ENCODE measurements at places on chromosomes 11 and 22.

DNA sequence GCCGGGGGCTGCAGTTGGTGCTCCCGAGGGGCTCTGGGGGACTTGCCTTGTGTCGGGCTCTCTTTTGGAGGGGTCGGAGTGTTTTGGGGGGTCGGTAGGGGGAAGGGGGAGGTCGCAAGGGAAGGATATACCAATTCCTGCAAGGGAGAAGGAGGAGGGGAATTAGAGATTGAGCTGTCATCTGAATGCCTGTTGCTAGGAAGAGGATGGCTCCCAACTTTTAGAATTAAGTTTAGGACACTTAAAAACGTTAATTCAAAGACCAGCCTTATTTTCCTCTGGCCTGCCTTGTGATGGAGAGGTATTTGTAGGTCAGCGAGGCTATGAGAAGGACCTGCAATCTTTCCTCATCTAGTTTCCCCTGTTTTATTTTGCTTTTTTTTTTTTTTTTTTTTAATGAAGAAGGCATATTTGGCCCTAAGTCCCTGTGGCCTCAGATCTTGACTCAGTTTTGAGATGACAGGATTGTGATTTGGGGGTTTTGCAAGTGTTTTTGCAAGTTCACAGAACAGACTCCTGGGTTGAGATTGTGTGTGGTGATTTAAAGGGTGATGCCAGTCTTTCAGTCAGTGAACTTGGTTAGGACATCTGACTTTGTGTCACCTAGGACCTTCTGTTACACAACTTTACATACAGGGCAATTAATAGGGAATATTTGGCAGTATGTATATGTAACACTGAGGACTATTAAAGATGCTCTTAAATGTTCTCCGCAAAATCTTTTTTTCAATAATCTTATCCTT, 672 bp downstream of the TMEM135 start:
- DNase-seq: no peak

DNA sequence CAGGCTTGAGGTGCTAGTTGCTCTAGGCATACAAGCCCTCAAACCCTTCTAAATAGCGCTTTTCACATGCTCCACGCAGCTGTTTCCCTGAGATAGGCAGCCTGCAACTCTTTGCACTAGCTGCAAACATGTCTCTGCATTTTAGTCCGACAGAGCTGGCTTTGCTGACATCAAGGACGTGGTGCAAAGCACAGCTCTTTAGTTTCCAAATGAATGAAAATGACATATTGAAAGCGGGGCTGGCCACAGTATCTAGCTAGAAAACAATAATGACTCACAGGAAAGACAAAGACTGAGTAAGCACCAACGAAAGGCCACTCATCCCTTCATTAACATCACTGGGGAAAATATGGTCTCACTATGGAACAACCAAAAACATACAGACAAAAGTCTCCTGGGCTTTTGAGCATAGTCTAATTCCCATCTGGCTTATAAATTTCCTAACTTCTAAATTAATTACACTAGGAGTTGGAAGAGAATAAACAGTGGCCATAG, 15.3 kb upstream of the ZC3H12C start:
- no peak for DNase-seq

- DNase-seq: no peak
Observed at GRCh38 chr22:44583854-44584253, 85.8 kb upstream of the RTL6 start.

DNA sequence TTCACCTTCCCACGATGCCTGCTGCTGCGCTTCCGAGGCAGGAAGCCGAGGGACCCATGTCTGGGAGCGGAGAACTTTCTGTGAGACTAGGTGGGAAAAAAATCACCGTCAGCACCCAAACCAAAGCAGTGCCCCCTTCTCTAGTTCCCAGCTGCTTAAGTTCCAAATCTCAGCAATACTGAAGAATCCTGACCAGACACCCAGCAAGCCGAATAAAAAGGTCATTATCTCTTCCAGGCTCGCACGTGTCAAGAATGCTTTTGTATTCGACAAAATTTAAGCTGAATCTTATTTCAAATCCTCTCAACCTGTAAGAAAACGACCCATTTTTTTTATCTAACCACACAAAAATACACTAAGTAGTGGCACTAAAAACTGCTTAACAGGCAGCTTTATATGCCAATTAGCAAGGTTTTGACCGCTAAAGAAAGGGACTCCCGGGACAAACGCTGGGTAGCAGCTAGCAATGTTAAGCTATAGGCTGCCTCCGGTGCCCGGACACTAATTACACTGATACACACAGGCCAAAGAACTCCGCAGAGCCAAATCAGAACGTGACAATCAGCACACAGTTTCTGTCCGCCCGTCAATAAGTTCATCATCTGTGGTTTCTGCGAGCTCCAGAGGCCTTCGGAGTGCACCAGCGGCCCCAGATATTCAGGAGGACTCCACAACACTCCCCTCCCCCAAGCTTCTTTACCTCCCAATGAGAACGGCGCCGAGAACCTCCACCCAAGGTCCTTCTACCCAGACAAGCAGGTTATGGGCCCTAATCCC, 728 bp downstream of the RPL3 start:
- DNase-seq: no peak

GRCh38 chr11:20000351-20001134, 159.7 kb downstream of the DBX1 start:
- DNase-seq: no peak
